NCI-H1092 (cell line): ENCODE measurements at places on chromosomes 3 and 15.

DNA sequence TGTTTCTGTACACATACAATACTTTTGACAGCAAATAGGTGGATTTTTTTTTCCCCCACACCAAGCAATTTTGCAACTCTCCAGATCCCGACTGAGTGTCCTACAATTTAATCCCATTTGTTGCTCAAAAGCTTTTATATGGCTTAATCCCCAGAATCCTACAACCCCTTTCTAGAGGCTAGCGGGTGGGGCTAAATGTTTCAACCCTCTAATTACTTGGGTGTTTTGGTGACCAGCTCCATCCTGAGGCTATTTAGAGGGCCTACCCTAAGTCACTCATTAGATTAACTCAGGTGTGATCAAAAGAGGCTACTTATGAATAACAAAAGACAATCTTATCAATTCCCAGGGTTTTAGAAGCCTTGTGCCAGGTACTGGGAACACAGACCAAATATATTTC, 21.0 kb upstream of the FBXL2 start:
- DNase-seq = no peak

DNA sequence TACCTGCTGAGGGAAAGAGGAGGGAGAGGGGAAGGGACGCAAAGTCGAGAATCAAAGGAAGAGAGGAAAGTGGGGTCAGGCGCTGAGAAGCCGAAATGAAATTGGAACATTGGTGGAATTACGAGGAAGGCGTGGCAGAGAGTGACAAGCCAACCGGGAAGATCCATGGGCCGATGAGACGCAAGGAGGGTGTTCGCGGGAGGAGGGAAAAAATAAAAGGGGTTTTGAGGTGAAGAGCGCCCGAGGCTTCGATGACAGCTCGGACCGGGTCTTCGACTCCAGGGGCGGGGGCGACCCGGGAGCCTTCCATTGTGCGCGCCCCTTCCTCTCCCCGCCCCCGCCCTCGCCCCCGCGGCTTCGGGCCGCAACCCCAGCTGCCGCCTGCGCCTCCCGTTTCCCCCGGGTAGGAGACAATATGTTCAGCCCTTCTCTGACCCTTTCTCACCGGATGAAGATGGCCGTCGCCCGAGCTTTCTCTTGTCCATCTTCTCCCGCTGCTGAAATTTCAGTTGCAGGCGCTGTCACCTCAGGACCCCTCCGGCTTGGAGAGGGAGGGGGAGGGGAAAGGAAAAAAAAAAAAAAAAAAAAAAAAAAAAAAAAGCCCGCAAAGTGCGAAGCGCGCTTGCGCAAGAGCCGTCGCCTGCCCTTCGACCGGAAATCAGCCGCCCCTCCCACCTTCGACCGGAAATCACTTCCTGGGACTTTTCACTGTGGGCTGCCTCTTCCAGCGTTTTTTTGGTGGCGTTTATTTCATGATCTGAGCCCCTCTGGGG, at the start of gene SENP7:
Gene SENP7 (minus strand): TSS at position 567 of the 773 bp plus-strand sequence. CDS start 82 bp downstream, at position 485.
- peak; percentile 76 for DNase-seq

DNA sequence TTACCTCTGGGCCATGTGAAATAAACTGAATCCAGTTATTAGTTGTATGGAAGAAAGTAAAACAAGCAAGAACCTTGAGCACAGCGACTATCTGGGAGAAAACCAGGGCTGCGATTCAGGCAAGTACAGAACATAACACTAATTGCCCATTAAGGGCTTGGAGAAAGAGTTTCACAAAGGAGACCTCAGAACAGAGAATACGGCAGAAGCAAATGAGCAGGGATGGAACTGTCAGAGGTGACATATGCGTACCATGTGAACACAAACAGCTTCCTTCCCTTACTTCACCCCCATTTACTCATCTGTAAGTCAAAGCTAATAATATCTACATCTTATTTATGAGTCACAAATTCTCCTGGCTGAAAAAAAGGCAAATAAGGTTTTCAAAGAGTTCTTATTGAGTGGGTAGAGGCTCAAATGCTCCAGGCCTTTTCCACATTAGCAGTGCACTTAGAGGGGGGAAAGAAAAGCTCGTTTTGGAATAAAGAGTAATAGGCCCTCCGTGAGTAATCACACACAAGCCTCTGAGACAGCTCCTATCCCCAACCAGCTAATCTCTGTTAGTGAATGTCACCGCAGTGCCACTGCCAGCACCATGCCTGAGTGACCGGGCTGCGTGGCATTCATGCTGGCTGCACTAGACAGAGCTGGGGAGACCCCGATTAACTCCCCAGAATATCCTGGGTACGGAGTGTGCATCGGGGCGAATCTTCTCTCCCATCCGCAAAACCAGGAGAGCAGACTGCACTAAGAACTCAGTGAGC, 2.6 kb downstream of the PCSK6 start:
- DNase-seq = no peak

- no peak for DNase-seq
These were observed 60.0 kb downstream of the CLASP2 start for GRCh38 chr3:33658039-33658438.

DNA sequence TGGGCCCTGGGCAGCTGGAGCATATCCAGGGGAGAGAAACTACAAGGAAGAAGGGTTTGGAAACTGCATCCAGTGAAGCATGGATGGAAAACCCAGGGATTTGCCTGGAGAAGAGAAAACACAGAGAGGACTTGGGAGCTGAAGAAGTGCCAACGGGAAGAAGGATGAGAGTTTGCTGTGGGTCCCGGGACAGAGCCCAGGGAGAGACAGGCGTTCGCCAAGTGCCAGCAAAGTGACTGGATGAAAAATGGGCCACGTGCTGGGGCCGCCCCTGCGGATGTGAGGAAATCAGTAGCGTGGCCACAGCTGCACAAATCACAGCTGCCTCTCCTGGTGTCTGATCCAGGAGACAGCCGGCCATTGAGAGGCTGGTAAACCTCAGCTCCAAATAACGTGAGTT, 70.4 kb downstream of the HES1 start:
- DNase-seq = no peak
